ENCODE measurements at places on chromosomes 5 and 9.

GRCh38 chr5:132053483-132053882, 7.0 kb upstream of the IL3 start:
- no peak for DNase-seq

DNA sequence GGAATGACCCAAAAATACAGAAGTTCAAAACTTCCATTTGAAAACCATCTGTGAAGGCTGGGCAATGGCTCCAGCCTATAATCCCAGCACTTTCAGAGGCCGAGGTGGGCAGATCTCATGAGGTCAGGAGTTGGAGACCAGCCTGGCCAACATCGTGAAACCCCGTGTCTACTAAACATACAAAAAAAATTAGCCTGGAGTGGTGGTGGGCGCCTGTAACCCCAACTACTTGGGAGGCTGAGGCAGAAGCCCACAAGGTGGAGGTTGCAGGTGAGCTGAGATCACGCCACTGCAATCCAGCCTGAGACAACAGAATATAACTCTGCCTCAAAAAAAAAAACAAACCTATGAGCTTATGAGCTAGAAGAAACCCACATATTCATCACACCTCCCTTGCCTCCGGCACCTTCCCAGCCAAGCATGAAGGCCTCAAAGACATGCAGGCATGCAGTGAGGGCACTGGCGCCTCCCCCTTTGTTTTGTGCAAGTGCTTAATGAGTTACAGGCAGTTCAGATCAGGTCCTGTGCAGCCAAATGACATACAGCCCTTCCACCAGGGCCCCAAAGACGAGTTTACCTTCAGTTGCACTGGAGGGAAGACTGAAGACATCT, 9.9 kb downstream of the HNRNPH1 start:
- no peak for DNase-seq

GRCh38 chr5:65811004-65811403, 89.0 kb downstream of the NLN start:
- DNase-seq = no peak

- DNase-seq = no peak
Measured at GRCh38 chr5:113375480-113376060, 59.2 kb downstream of the TSSK1B start.

DNA sequence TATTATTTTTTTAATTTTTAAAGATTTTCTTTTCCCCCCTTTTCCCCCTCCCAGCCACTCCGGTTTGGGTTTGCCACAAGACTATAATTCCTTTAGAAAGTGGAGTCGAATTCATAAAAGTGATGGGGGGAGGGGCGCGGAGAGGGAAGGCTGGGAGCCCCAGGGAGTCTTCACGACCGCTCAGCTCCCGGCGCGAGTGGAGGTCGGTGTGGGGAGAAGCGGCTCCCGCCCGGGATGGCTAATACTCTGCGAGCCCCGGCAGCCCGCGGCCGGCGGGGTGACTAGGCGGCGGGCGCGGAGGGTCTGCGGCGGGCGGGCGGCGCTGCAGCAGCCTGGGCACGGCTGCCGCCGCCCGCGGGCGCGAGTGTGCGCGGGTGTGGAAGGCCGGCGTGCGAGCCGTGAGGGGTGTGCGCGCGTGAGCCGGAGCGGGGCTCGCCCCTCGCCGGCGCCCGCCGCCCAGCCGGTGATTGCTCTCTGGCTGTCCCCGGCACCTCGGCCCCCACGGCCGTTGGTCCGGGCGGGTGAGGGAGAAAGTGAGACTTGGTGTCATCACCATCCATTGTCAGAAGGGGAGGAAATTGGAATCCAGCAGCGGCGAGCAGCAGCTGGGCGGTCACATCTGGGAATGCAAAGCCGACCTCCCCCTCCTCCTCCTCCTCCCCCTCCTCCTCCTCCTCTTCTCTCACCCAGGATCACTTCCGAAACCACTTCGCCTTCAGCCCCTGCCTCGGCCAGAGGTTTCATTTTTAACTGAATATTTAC, at the start of gene PARP8:
PARP8 (plus strand) TSS at position 377 of the 762 bp plus-strand sequence. CDS start 459 bp downstream, outside the sequence.
- peak; percentile 29 for DNase-seq

GRCh38 chr5:53416144-53416738, 64.2 kb upstream of the FST start:
- no peak for DNase-seq

GRCh38 chr5:43363445-43364152, 48.6 kb downstream of the CCL28 start:
- DNase-seq = no peak

- DNase-seq = no peak
Measured at GRCh38 chr9:20087481-20087880, 298.6 kb upstream of the SLC24A2 start.

DNA sequence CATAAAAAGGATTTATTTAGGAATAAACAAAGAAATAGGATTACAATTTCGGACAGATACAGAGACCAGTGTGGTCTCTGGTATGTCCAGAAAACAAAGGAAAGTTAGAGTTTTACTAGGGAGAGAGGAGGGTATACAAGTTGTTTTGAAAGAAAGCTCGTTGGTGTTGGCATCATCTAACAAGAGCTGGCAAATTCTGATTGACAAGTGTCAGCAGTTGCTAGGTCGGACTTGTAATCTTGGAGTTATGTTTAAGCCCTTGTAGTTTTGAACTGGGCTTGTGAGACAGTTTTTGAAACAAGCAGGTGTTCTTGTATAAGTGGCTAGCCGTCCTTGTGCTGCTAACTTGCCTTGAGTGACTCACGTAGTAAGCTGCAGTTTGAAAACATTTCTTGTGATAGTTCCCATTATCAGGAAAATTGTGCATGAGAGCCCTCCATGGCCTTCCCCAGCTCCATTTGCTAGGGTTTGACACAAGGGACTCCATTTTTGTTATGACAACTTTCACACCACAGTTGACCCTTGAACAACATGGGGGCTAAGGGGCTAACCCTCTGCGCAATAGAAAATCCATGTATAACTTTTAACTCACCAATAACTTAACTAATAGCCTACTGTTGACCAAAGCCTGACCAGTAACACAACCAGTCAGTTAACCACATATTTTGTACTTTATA, 48.1 kb downstream of the ZNF622 start:
- no peak for DNase-seq

DNA sequence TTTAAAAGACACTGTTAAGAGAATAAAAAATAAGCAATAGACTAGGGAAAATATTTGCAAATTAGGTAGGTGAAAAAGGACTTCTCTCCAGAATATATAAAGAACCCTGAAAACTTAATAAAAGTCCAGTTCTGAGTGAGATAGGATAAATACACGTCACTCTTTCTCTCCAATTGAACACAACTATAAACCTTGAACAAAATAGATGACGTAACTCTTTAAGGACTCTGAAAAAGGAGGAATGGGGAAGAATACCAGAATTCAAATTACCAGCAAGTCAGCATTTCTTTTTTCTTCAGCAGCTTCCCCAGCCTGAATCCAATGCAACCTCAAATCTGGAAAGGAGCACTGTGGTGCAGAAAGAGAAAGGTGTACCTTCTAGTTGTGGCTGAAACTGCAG, 6.8 kb upstream of the WDR41 start:
- no peak for DNase-seq

GRCh38 chr5:72505539-72506157, 1.6 kb downstream of the ZNF366 start:
- DNase-seq = peak; percentile 53

DNA sequence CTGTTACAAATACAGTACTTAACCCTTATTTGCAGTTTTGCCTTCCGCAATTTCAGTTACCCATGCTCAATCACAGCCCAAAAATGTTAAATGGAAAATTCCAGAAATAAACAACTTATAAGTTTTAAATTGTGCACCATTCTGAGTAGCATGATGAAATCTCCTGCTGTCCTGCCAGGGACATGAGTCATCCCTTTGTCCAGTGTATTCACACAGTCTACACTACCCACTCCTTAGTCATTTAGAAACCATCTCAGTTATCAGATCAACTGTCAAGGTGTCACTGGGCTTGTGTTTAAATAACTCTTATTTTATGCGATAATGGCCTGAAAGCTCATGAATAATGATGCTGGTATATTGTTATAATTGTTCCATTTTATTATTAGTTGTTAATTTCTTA, 95.8 kb downstream of the PLCXD3 start:
- DNase-seq = no peak

- DNase-seq = no peak
Measured at GRCh38 chr5:42884326-42884725, 72.6 kb upstream of the SELENOP start.

DNA sequence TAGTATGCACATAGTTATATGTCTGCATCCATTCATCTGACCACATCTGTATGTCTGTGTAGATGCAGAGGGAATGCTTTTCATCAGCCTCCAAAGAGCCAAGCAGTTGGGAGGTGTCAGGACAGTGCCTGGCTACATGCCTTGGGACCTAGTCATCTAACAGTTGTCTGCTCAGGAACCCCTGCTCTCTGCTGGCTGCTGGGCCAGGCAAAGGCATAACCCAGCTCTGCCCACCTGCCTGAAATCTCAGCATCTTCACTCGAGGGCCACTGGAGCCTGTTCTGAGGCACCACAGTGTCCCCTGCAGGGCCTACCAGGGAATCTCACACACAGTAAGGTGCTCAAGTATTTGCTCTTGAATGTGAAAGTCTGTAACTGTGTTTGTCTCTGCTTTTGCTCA, 3.7 kb downstream of the C9orf50 start:
- DNase-seq = no peak

DNA sequence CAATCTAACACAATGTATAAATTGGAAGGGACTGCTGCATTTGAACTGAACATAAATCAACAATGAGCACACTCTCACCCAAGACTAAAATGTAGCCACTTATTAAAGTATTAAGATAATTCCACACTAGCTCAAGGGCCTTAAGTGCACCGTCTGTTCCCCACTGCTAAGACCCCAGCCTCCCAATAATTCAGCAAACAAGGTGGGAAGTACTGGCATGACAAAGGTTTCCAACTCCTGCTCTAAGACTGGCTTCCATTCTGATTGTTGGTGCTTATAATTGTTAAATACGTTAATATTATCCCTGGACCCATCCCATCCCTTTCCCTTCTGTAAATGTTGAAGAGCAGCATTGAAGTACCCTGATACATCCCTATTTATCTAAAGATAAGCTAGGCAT, 636.7 kb downstream of the NR2F1-AS1 start:
- DNase-seq = no peak

DNA sequence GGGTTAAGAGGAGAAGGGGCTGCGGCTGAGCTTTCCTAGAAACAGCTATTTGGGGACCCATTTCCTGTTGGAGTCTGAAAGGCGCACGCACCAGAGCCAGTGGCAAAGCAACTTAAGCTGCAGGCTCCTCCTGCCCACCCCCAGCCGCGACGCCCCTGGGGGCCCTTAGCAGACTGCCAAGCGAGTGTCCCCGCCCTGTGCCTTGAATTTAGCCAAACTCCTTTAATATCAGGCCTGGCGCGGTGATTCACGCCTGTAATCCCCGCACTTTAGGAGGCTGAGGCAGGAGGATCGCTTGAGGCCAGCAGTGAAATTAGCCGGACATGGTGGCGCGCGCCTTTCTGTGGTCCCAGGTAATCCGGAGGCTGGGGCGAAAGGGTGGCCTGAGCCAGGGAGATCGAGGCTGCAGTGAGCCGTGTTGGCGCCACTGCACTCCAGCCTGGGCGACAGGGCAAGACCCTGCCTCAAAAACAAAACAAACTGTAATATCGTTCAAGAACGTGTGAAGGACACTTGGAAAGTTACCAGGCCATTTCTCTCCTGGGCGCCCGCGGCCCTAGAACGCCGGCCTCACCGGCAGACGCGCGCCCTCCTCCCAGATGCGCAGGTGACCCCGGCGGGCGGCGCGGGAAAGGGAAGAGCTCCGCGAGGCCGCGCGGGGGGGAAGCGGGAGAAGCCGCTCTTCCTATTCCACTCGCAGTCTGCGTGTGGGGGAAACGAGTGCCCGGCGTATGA, 1.0 kb upstream of the F2R start:
- DNase-seq = peak; percentile 12

GRCh38 chr5:130496215-130496614, 592.0 kb downstream of the CHSY3 start:
- DNase-seq = no peak

- DNase-seq = peak; percentile 26
Measured at GRCh38 chr5:11547730-11548129, 356.5 kb downstream of the CTNND2 start.

DNA sequence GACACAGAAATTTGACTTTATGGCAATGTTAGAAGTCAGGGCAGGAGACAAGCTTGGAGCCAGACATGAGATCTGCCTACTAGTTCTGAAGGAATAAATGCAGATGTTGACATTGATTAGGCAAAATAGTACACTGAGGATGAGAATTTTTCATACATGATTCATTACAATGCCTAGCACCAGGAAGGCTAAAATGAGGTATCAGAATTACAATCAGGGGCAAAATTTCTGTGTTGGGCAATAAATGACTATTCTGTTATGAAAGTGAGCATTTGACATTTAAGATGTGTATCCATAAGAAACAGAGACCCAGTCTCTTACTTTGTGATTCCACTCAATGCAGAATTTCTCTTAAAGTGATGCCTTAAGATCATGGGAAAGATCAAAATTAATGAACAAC, 92.4 kb upstream of the CDH10 start:
- no peak for DNase-seq

- no peak for DNase-seq
Measured at GRCh38 chr5:45271626-45272025, 424.6 kb downstream of the HCN1 start.

DNA sequence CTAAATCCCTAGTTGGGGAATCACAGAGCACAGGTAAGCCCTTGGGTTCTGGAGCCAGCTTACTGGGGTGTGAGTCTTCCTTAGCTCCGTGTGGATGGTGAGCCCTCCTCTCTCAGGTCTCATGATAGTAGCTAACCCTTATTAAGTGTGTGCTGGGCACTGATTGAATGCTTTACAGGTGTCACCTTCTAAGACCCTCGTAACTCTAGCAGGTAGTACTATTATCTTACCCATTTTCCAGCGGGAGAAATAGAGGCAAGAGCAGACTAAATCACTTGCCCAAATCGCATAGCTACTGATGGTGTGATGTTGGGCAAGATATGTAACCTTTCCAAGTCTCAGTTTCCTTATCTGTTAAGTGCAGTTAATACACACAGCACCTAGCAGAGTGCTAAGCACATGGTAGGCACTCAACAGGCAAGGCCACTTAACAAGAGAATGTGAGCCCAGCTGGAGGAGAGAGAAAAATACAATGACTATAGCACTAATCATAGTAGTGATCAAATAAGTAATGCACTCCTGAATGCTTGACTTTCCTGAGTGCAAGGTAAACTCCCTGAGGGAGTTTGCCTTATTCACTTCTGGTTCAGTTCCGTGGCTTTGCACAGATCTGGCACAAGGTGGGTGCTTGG, at the start of gene DCANP1:
DCANP1 (minus strand) TSS at position 51 of the 632 bp plus-strand sequence. CDS start 240 bp downstream, outside the sequence.
- DNase-seq = no peak

DNA sequence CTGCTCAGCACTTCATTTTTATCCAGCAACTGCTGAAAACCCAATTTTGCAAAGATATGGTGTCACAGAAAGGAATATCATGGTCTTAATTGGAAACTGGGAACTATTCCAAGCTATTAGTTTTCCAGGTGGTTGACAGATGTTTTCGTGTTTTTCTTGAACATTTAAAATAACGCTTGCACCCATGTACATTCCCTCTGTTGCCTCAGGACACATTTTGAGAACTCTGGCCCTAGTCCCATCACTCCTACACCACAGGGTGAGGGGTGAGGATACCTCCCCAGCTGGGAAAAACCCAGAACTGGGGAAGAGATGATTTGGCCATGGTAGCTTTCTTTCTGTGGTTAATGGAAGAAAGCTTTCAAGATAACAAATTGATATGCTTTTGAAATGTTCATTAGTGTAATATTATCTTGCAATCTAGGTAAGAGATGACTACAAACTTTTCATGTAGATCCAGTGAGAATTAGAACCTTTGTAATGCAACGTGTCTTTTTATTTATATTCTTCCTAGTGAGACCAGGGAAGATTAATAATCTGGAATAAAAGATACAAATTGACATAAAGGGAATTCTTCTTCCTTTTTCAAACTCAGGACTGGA, 627.0 kb downstream of the RAB3C start:
- DNase-seq = no peak

GRCh38 chr9:4630836-4631235, 31.3 kb upstream of the PLPP6 start:
- DNase-seq = no peak
